ENCODE measurements at places on chromosomes 7 and 10. TPM values are rescaled to one million over a fixed set of nuclear protein-coding genes. Genes with fewer than 3 reads are reported as not detected.

The ATP5MK gene
- 74.8 TPM for total RNA-seq

The SLC26A4 gene
- 16.0 TPM for total RNA-seq

The AKR1C1 gene
- 46.0 TPM for total RNA-seq

The TMEM273 gene
- total RNA-seq: 1.6 TPM

The GPC2 gene
- 67.3 TPM for total RNA-seq

The ACTA2 gene
- 4.7 TPM for total RNA-seq

The NOD1 gene
- total RNA-seq: 5.0 TPM

The INPP5F gene
- 198 TPM for total RNA-seq

The MSANTD7 gene
- 20.7 TPM for total RNA-seq

The KLF14 gene
- not detected for total RNA-seq

The FGFBP3 gene
- total RNA-seq: 28.5 TPM

The RNLS gene
- total RNA-seq: 8.1 TPM

The DENND10 gene
- total RNA-seq: 56.3 TPM

The STAG3 gene
- 1.3 TPM for total RNA-seq

The AGR3 gene
- total RNA-seq: not detected

The ITGB1 gene
- total RNA-seq: 107 TPM

The HOXA5 gene
- total RNA-seq: not detected

The HOXA11 gene
- total RNA-seq: not detected

The CYP2E1 gene
- 16.3 TPM for total RNA-seq

The SMKR1 gene
- total RNA-seq: 1.9 TPM

The CCDC172 gene
- total RNA-seq: not detected

The NXPH1 gene
- 33.5 TPM for total RNA-seq

The CALML5 gene
- not detected for total RNA-seq

The INA gene
- total RNA-seq: 199 TPM

The PRSS37 gene
- total RNA-seq: not detected

The RASA4 gene
- 77.0 TPM for total RNA-seq

The UCN3 gene
- not detected for total RNA-seq

The CYP2C8 gene
- total RNA-seq: 3.4 TPM

The SUN3 gene
- not detected for total RNA-seq

The SH2D4B gene
- 1.6 TPM for total RNA-seq

The C10orf67 gene
- 0.31 TPM for total RNA-seq

The NAT16 gene
- total RNA-seq: 3.4 TPM

The GLCCI1 gene
- total RNA-seq: 90.8 TPM

The CUBN gene
- 7.2 TPM for total RNA-seq

The EPO gene
- not detected for total RNA-seq

The DYDC1 gene
- total RNA-seq: not detected

The BUD23 gene
- total RNA-seq: 24.4 TPM

The SPOCK2 gene
- total RNA-seq: 18.5 TPM

The DYNC1I1 gene
- total RNA-seq: 197 TPM

Measured in parietal lobe (tissue), 2 donors.